ENCODE measurements at places on chromosomes 4 and X. TPM values are rescaled to one million over a fixed set of nuclear protein-coding genes. Genes with fewer than 3 reads are reported as not detected.

Gene GABRB1
- polyA plus RNA-seq, result 0.85 TPM

Gene CTAG1A
- not detected for polyA plus RNA-seq

Gene RIBC1
- polyA plus RNA-seq, result 4.4 TPM

Gene NCAPG
- 14.5 TPM for polyA plus RNA-seq

Gene FGFR3
- 28.4 TPM for polyA plus RNA-seq

Gene PABPC1L2B
- 2.3 TPM for polyA plus RNA-seq

Gene TNMD
- not detected for polyA plus RNA-seq

Gene STX18
- polyA plus RNA-seq, result 45.1 TPM

Measured in brain (organoid and tissue), 16 donors.